ENCODE measurements at places on chromosomes 3 and 15.

- no peak for DNase-seq
Observed at GRCh38 chr3:54758461-54758860, 169.4 kb downstream of the LRTM1 start.

GRCh38 chr15:58486062-58486461, 54.3 kb downstream of the LIPC start:
- no peak for DNase-seq

GRCh38 chr3:98223907-98224672, 40.0 kb upstream of the OR5H6 start:
- DNase-seq: no peak

GRCh38 chr3:79285380-79285779, 482.4 kb downstream of the ROBO1 start:
- DNase-seq: no peak

- no peak for DNase-seq
Observed at GRCh38 chr15:39584266-39584659, 3.4 kb downstream of the THBS1 start.

GRCh38 chr3:130491431-130491830, 25.5 kb upstream of the COL6A6 start:
- no peak for DNase-seq

- DNase-seq: no peak
Observed at GRCh38 chr3:61081554-61081953, 169.7 kb downstream of the FHIT start.

- no peak for DNase-seq
Observed at GRCh38 chr15:68080783-68081182, 26.7 kb downstream of the PIAS1 start.

DNA sequence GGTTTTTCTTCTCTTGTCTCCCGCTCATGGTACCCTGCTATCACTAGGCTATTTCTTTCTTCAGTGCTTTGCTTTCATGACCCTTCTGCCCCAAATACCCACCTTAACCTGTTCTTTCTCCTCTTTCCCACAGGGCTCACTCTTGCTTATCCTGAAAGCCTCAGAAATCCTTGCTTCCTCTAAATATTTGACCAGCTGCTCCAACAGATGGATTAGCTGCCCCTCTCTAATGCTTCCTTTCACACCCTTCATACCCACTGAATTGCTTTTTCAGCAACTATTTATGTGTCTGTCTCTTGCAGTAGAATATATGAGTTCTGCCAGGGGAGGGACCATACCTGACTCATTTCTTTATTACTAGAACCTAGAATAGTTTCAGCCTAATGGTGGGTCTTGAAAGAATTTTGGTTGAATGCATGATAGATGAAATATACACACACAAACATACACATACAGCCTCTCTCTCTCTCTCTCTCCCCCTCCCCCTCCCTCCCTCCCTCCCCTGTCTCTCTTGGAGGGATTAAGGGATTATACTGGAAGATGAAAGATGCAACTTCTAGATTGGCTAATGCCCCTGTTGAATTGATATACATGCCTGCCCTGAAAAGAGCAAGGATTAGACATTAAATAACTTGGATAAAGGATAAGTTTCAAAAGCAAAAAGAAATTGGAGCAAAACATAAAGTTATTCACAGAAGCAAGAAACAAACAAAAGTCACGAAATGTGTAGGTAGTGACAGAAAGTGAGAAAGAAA, 95.0 kb upstream of the GADL1 start:
- no peak for DNase-seq

DNA sequence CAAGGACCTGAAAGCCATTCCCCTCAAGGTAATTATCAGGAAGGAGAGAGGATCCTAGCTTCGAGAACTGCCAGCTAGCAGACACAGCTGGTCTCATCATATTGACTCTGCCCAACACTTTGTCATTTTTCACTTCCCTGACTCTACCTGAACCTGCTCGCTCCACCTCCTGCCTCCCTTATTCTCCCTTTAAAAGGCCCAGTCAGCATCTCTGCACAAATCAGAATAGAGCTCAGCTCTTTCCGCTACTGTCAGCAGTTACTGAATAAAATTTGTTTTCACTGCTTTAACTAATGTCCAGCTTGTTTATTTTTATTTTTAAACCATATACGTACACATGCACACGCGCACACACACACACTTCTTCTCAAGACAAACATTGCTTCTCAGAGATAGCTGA, 57.2 kb upstream of the MCF2L2 start:
- DNase-seq: no peak

DNA sequence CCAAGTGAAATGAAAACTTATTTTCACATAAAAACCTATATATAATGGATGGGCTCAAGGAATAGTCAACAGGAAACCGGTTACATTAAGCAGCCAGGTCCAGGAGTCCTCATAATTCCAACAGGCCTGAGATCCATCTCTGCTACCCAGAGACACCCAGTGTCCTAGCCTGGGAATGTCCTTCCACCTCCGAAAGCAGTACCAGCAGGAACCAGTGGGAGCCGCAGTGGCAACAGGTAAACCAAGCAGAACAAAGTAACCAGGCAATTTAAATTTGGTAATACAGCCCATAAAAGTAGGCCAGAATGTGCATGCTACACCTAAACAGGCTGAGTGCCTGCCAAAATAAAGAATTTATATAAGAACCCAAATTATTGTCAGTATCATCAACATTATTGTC, 195.6 kb downstream of the ZBBX start:
- peak; percentile 1 for DNase-seq

DNA sequence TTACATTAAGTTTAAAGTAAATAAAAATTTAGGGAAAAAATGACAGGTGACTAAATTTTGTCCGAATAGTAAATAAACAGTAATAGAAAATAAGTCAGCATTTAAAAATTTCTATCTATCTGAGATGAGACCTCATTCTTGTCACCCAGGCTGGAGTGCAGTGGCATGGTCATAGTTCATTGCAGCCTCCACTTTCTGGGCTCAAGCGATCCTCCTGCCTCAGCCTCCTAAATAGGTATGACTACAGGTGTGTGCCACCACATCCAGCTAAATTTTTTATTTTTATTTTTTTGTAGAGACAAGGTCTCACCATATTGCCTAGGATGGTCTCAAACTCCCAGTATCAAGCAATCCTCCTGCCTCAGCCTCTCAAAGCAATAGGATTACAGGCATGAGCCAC, 7.8 kb downstream of the KPNA4 start:
- DNase-seq: no peak

- no peak for DNase-seq
Observed at GRCh38 chr3:39506863-39507262, 39.4 kb downstream of the MOBP start.

Measured in fibroblast of skin of right biceps (primary cell).